ENCODE measurements at places on chromosomes 3 and 15. TPM values are rescaled to one million over a fixed set of nuclear protein-coding genes. Genes with fewer than 3 reads are reported as not detected.

DNA sequence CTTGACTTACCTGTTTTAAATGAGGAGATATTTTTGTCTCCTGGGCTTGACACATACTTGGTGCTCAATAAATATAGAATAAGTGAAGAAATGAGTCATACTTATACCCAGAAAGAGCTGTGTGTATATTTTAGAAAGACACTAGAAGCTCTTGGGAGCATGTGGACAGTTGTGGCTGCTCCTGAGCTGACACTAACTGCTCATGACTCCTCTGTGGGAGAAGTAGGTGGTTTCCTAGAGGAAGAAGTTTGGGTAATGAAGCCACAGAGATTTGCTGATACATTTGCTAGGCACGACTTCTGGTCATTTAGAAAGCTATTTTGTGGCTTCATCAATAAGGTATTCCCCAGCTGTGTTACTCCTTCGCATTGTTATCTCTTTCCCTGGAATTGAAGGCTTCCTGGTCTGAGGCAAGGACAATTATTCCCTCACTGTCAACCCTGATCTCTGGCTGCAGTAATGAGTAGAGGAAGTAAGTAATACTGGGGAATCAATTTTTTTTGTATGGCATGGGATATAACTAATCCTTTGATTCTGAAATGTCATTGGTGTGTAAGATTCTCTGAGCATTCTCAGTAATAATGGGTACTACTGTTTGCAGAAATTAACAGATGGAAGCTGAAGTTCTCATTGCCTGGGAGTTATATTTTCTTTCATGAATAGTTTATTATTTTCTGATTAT is 79.6 kb upstream of the DCBLD2 start:
- no peak for DNase-seq

Gene FGF7
- 99.0 TPM for total RNA-seq

Gene GP9
- total RNA-seq: not detected

- no peak for DNase-seq
Observed at GRCh38 chr3:58839964-58840363, 173.4 kb upstream of the FAM3D start.

DNA sequence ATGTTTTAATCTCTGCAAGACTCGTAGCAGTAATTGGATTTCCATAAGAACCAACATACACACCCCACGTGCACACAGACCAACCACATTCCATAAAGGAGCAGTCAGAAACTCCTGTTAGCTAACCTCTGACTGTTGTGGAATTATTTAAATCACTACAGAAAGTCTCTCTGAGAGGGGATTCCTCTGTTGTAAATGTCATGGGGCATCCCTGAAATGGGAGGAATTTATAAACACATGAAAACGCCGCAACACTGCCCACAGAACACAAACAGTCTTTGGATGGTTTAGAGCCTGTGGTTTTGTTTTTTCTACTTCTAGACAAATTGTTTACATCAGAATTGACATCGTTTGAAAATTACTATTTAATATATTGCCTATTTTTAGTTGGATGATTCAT is 740.1 kb upstream of the GRM7 start:
- no peak for DNase-seq

DNA sequence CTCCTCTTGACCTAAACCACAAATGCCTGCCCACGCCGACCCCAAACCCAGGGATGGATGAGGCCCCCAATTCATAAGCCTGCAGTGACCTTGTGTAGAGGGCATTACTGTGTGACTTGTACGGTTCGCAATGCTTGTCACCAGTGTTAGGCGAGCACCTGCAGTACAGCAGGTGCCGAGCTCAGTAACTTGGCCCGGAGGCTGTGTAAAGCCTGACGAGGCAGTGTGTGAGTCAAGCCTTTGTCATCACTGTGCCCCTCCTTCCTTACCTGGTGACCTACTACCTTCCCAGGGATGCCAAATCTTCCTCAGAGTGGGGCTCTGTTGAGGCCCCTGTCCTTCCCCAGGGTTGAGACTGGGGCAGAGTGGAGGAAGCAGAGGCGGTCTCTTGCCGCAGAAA is 37.2 kb upstream of the TMEM115 start:
- DNase-seq: no peak

Gene KNG1
- total RNA-seq: 0.43 TPM

All from mucosa of gallbladder (tissue), 1 donor.